ENCODE measurements at places on chromosomes 11 and 22.

GRCh38 chr22:47558828-47559700, 796.6 kb downstream of the TBC1D22A start:
- H3K36me3 ChIP-seq: no peaks in the 10 kb centered on the region
- no peaks in the 10 kb centered on the region for H3K4me1 ChIP-seq
- H3K4me3 ChIP-seq: no peak overlapping the region
- H3K27me3 ChIP-seq: peaks cover 42% of the 10 kb centered on the region
- no peak overlapping the region for H3K27ac ChIP-seq

DNA sequence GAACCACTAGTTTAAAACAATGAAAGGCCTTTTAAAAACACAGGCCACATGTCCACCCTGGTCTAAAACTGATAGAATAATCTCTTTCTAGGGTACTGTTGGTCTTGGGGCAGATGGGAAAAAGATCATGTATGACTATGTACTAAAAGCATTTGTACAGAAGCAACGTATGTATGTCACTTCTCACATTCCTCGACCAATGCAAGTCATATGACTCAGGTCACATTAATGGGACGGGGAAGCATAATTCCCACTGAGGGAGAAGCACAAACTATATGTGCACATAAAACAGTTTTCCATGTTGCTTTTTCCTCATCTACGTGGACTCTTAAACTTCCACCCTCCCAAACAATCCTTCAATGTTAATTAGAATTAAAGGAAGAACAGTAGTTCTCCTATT, 32.2 kb upstream of the GAB2 start:
- H3K4me3 ChIP-seq: no peak overlapping the region
- no peaks in the 10 kb centered on the region for H3K4me1 ChIP-seq
- no peak for DNase-seq
- H3K27me3 ChIP-seq: no peaks in the 10 kb centered on the region

GRCh38 chr22:43566561-43567332, 154.9 kb downstream of the MPPED1 start:
- H3K36me3 ChIP-seq: no peaks in the 10 kb centered on the region
- H3K4me1 ChIP-seq: peaks cover 4% of the 10 kb centered on the region
- H3K27ac ChIP-seq: no peak overlapping the region
- H3K4me3 ChIP-seq: no peak overlapping the region
- no peaks in the 10 kb centered on the region for H3K27me3 ChIP-seq

GRCh38 chr22:49136816-49137180, 690.9 kb downstream of the BRD1 start:
- H3K36me3 ChIP-seq: no peaks in the 10 kb centered on the region
- DNase-seq: no peak
- H3K27ac ChIP-seq: no peak overlapping the region
- H3K4me3 ChIP-seq: no peak overlapping the region
- peaks cover 25% of the 10 kb centered on the region for H3K27me3 ChIP-seq
- no peaks in the 10 kb centered on the region for H3K4me1 ChIP-seq

GRCh38 chr11:122617926-122618325, 37.6 kb upstream of the UBASH3B start:
- no peak for DNase-seq
- no peaks in the 10 kb centered on the region for H3K4me1 ChIP-seq
- no peak overlapping the region for H3K4me3 ChIP-seq

Measured in suprapubic skin (tissue), 4 donors.